ENCODE measurements at places on chromosomes 1 and 21.

- DNase-seq = no peak
Measured at GRCh38 chr1:224872832-224873433, 56.5 kb upstream of the DNAH14 start.

DNA sequence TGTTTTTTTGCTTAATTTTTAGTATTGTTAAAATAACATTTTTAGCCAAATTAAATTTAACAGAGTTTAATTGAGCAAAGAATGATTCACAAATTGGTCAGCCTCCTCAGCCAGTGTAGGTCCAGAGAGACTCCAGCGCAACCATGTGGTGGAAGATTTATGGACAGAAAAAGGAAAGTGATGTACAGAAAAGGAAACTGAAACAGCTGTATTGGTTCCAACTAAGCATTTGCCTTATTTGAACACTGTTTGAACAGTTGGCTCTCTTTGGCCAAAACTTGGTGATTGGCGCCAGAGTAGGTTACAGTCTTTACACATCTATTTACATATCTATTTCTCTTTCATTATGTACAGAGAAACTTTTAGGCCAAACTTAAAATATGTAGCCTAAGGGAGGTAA is 19.4 kb downstream of the RPS6KC1 start:
- DNase-seq = no peak

GRCh38 chr1:27980216-27980845 is 20.6 kb downstream of the XKR8 start:
- no peak for DNase-seq

- DNase-seq = no peak
Measured at GRCh38 chr1:20735581-20736111, 3.1 kb upstream of the SH2D5 start.

- DNase-seq = no peak
Measured at GRCh38 chr1:10586125-10586524, 111.4 kb downstream of the PEX14 start.

DNA sequence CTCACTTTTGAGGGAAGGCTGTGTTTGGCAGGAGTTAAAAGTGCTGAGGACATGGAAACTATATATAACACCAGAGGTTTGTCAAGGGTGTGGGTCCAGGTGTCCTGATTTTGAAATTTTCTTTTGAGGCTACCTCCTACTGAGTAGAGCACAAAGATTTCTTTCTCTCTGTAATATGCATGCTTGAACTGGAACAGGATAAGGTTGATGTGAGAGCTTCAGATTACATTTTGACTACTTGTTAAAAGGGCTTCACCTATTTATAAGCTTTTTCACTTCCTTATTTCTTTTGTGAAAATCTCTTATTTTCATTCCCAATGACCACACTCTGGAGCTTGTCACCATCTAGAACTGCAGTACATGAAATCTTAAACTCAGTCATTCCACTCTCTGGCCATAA is 59.8 kb upstream of the PLA2G4A start:
- no peak for DNase-seq

- no peak for DNase-seq
Measured at GRCh38 chr1:173427146-173428054, 49.7 kb upstream of the PRDX6 start.

DNA sequence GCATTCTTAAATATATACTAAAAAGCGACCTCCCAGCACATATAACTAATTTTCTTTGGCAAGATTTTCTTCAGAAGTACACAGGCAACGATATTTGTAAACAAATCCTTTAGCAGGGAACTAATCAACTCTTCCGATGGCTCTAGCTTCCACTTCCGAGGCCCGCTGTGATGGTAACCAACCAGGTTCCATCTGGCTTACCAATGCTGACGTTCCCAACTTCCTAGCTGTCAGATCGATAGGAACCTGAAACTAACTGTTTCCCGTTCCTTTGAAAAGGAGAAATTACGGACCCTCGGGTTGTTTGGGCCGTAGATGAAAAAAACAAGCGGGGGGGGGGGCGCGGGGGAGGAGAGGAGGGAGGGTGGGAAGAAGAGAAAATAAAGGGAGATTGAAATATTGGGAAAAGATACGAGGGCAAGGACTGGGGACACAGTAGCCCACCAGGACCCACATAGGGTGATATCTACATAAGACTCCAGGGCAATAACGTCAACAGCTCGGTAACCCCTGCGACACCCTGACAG is 513 bp downstream of the GTF2B start:
- DNase-seq = peak; percentile 28

- DNase-seq = no peak
Measured at GRCh38 chr21:32018381-32018780, 145.6 kb downstream of the HUNK start.

GRCh38 chr1:50427818-50428779 is 4.9 kb upstream of the DMRTA2 start:
- DNase-seq = peak; percentile 63

DNA sequence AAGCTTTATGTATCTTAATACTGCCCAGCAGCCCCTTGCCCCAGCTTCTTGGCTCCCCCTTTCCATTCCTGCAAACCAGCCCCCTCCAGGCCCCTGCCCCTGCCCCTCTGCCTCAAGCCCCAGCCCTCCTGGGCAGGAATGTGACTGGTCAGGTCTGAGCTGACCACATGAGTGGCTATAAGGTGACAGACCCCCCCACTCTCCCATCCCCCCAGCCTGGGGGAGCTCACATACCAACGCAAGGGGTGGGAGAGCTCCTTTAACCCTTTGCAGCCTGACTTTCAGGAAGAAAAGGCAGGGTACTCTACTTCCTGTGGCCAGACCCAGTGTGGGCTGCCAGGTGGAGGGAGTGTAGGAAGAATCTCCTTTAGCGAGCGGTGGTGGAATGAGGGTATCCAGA is 33.2 kb downstream of the AHDC1 start:
- DNase-seq = no peak

DNA sequence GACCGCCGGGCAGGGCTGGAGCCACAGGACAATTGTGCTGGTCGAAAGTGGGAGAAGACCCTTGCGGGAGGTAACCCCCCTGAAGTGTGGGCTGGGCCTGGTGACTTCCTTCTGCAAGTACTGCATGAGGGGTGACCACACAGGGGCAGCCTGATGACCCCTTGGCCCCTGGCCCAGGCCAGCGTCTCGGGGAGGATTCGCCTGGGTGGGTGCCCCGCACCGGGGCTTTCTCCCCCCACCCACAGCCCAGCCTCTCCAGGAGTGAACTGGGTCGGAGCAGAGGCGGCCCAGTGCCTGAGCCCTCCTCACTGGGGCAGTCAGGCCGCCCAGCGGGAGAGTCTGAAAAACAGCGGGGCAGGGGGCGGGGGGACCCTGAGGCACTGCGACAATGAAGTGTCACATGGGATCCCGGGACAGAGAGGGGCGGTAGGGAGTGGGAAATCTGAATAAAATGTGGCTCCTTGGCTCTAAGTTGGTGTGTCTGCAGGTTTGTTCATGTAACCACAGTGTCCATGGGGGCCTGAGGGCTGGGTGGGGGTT is 1.6 kb upstream of the DNMT3L start:
- DNase-seq = peak; percentile 55

DNA sequence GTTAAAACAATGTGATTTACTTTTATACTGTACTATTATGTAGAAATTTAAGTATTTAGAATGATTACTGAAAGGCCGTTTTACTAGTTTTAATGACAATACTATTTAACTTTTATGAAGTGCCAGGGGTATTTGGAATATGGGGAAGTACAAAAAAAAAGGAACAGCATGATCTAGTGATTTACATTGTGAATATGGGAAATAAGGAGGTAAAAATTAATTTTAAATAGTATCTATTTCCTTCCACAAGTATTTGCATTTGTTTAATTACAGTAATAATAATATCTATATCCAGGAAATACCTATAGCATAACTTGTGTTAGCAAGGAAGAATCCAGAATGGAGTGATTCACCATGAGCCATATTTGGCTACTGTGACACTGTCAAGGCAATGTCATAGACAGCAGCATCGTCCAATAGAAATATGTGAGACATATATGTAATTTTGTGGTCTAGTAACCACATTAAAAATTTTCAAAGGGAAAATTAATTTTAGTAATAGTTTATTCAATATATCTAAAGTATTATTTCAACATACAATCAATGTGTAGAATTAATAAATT is 22.0 kb downstream of the CNST start:
- DNase-seq = no peak

- DNase-seq = no peak
Measured at GRCh38 chr21:38434913-38435533, 63.3 kb downstream of the ERG start.

DNA sequence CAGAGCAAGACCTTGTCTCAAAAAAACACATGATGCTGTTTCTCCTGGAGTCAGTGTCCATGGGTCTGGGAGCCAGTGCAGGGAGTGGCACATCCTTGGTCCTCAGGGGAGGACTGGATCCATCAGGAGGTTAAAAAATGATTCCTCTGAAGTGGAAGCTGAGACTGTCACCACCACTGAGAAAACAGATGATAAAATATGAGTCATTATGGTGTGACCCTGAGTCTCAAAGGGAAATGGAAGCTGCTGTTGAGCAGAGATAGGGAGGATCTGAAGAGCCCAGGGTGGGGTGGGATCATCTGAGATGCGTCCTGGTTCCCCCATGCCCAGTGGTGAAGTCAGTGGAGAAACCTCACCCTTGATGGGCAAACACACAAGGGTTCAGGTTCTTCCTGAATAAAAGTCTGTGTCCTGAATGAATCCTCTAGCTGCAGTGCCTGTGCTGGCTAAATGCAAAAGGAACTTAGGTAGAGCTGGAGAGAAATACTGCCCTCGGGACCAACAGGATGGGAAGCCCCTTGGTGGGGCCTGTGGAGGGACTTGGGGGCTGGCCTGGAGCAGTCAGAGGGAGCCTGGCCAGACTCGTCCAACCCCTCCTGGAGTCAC is 61.6 kb upstream of the TENT5B start:
- no peak for DNase-seq

- no peak for DNase-seq
Measured at GRCh38 chr1:2412773-2413494, 570 bp upstream of the PEX10 start.

DNA sequence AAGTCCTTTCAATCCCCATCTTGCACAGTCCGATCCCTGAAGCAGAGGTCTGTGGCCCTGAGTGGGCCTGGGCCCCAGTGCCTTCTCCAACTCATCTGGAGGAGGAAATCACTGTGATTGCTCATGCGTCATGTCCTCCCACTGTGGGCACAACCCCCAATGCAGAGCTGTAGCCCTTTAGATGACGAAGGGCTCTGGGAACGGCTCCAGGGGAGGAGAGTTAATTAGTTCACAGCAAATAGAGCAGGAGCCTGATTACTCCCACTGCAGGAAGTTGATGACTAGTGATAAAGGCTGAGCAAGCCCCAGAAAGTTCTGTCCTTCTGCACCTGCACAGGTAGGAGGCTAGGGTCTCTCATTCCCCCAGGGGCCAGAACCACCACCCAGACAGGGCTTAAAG is 111.5 kb downstream of the CCDC185 start:
- no peak for DNase-seq

GRCh38 chr1:180435566-180435965 is 66.8 kb downstream of the ACBD6 start:
- DNase-seq = no peak

GRCh38 chr1:55071477-55071876 is 32.1 kb downstream of the PCSK9 start:
- no peak for DNase-seq

- no peak for DNase-seq
Measured at GRCh38 chr1:217062586-217062985, 339.4 kb upstream of the ESRRG start.

DNA sequence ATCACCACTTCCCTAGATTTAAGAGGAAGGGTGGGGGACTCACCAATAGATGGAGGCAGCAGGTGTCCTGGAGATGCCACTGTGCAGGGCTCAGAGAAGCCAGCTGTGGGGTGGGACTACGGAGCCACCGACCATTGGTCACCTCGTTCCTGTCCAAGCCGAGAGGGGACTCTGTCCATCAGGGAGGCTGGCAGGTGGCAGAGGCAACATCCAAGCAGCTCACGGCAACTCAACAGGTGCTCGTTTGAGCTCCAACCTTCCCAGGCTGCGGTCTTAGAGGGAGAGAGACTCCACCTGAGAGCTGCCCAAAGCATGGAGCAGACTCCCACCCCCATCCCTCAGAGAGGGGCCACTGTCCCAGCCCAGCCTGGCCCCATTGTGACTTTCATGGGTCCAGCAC is 71.4 kb downstream of the IGSF21 start:
- DNase-seq = no peak

DNA sequence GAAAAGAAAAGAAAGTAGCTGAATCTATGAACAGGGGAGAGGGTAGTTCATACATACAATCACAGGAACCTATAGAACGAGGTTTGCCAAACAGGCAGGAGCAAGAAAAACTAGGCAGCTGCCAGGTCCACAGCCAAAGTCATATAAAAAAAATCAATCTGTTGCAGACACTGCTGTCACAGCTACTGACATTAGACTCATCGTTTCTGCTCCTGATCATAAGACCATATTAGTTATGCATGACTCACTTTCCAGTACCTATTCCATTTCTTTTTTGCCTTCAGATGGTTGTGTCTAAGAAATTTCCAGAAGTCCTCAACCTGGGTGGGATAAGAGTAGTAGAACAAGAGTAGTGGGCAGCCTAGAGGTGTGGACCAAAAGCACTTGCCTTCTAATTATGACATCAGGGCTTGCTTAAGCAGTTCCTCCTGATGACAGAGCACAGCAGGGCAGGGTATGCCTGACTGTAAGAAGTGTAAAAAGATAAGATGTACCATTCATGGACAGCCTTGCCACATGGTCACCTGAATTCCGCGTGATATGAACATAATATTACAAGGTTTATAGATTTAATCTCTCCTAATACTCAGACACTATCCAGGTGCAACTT is 323.2 kb upstream of the SGIP1 start:
- no peak for DNase-seq

- no peak for DNase-seq
Measured at GRCh38 chr1:192506741-192507155, 68.8 kb upstream of the RGS1 start.

DNA sequence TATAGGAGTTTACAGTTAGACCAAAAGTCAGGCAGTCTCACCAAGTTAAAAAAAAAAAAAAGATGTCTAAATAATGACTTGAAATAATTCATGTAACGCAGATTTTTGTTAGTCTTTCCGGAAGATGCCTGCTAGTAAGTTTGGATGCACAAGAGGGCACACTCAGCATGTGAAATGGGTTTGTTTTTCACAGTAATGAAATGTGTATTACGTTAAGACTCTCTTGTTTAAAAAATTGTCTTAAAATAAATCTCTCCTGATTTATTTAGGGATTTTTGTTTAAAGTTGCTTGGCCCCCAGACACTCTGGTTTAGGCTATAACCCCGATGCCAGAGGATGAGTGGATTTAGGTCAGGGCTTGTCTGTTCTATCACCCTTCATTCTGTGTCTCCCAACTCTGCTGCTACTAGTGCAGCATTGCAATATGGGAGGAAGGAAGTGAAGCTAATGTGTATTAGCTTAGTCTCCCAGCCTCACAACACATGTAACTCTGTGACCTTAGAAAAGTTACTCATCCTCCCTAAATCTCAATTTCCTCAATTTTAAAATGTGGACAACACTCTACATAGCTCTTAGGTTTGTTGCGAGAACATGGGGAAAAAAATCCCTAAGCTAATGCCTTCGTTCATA is 25.7 kb downstream of the CTH start:
- DNase-seq = no peak
